ENCODE measurements at places on chromosomes 4 and X.

- no peak for DNase-seq
Measured at GRCh38 chr4:112128452-112128851, 16.8 kb upstream of the FAM241A start.

GRCh38 chrX:50967736-50968135, 57.2 kb downstream of the BMP15 start:
- no peak for DNase-seq

- no peak for DNase-seq
Measured at GRCh38 chr4:105158837-105159236, 12.2 kb downstream of the TET2 start.

DNA sequence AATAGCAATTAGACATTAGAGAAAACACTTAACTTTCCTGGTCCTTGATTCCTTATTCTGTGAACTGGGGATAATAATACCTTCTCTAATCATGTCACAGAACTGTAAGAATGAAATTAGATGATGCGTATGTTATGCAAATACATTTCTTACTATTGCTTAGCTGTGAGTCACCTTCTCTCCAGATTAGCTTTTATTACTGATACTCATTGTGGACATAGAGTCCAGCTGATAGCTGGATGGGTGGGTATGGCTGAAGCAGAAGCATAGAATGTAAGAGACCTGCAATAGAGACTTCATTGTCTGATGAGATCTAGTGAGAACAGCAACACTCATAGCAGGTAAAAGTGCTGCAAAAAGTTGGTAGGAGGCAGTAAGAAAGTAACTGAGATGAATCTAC, 437.2 kb upstream of the ZFP42 start:
- DNase-seq, result no peak

DNA sequence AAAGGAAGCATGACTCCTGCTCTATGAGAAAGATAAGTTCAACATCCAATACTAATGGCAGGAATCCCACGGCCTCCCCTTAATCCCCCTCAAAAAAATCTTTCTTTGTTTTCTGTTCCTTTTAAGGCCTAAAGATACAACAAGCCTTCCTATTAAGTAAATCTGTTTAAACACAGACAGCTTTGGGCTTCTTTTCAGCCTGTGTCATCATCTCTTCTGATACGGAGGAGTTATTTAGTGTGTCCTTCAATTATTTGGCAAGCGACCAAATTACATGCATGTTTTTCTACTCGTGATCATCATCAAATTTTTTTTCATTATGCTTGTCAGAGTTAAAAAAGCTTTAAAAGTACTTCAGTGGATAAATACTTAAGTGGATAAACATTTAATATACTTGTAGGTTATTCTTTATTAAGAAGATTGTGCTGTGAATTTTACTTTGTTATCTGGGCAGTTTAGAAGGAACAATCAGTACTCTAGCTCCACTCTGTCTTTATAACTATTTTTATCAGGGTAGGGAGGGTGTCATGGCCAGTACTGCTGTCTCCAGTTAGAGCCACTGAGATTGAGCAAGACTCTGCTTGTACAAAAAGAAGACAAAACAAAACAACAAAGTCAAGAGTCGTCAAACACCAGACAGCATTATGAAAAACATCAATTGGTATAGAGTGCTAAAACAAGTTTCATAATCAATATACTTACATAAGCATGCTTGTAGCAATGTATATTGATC, 210.7 kb downstream of the PRR32 start:
- no peak for DNase-seq

DNA sequence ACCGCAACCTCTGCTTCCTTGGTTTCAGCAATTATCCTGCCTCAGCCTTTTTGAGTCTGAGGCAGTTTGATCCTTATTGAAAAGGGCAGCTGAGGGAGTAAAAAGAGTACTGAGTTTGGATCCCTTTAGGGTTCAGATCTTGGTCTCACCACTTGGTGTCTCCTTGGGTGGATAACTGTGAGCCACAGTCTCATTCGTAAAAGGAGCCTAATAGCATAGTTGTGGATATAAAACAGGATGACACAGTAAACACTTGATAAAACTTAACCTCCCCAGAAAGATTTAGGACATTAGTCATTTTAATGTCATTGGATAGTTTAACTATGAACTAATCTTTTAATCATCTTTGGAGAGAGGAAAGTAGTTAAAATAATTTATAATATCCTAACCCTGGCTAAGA, 173.0 kb downstream of the ANK2 start:
- no peak for DNase-seq

DNA sequence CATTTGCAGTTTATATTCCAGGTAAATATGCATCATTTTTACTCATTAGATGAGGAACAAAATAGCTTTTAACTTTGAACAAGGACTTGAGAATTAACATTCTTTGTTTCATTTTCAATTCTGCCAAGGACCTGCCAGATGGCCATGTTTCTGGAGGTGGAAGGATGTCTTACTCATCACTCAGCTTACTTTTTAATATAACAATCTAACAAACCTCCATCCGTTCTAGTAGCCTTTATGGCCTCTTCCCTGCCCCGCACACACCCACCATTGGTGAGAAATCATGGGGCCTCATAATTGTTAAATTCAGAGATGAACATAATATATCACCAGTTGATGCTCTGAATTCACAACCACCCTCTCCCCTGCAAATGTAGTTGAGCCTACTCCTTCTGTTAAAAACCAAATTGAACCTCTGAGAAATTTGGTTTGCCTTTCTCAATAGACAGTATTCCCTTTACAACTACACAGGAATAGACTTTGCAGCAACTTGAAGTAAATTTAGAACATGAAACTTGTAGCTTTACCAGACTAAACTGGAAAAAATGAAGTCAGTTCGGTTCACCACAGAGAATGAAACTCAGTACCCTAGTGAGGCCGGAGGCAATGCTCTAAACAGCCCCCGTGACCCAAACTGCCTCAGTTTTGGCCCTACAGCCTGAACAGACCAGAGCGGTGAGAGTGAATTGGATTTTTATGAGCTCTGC, 50.1 kb upstream of the ACSL4 start:
- no peak for DNase-seq

GRCh38 chr4:34732176-34732950, 1512.0 kb downstream of the ARAP2 start:
- DNase-seq, result no peak

DNA sequence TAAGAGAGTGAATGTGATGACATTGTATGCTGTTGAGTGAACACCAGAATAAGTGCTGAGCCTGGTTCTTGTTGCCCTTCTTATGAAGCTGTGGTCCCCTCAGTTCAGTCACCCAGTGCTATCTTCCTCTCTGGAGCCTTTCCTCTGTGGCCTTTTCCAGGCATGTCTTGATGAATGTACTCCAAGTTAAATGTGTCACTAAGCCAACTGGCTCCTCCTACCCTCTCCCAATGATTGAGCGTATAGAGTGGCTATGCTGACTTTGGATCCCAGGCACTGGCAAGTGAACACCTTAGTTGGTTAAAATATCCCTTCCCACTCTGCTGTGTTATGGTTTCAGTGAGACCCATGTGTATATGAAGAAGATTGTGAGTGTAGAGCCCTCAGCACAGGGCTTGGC, 134.1 kb upstream of the MAMLD1 start:
- no peak for DNase-seq

- DNase-seq, result no peak
Measured at GRCh38 chr4:77818602-77819403, at the start of gene CNOT6L. Gene CNOT6L, minus strand, starts transcription at chr4:77819368. Its CDS starts 60 bp downstream, at chr4:77819308.
